ENCODE measurements at places on chromosomes 5 and 9. TPM values are rescaled to one million over a fixed set of nuclear protein-coding genes. Genes with fewer than 3 reads are reported as not detected.

The PSIP1 gene
- total RNA-seq = 57.3 TPM

The RNF224 gene
- total RNA-seq = 0.70 TPM

The SCGB3A2 gene
- total RNA-seq = 0.93 TPM

The C5orf46 gene
- not detected for total RNA-seq

The CHMP5 gene
- 37.7 TPM for total RNA-seq

The ANGPTL2 gene
- 17.6 TPM for total RNA-seq

The FOXI1 gene
- 3.8 TPM for total RNA-seq

The SPINK5 gene
- total RNA-seq = 1.3 TPM

The GRXCR2 gene
- 0.29 TPM for total RNA-seq

The FBP1 gene
- 17.7 TPM for total RNA-seq

The NR5A1 gene
- 0.12 TPM for total RNA-seq

The SLC45A2 gene
- 0.23 TPM for total RNA-seq

The DEPDC1B gene
- total RNA-seq = 21.2 TPM

The NMUR2 gene
- 0.12 TPM for total RNA-seq

The FOXD1 gene
- total RNA-seq = 13.9 TPM

The ACOT12 gene
- total RNA-seq = 1.3 TPM

The TGFBR1 gene
- 37.3 TPM for total RNA-seq

The HSD17B3 gene
- total RNA-seq = 0.53 TPM

The NUTM2F gene
- not detected for total RNA-seq

The MCC gene
- 57.7 TPM for total RNA-seq

The ANKRD34B gene
- 0.18 TPM for total RNA-seq

The OCLN gene
- 50.4 TPM for total RNA-seq

The GPR151 gene
- not detected for total RNA-seq

The GPRIN1 gene
- 0.93 TPM for total RNA-seq

The RAB3C gene
- total RNA-seq = 0.58 TPM

The MSMP gene
- not detected for total RNA-seq

The CYLC2 gene
- not detected for total RNA-seq

The GPR107 gene
- 47.2 TPM for total RNA-seq

The LMX1B gene
- total RNA-seq = 4.1 TPM

The CDH9 gene
- 10.2 TPM for total RNA-seq

The ANKRD20A1 gene
- 0.88 TPM for total RNA-seq

The GPR150 gene
- not detected for total RNA-seq

The NPR2 gene
- 15.1 TPM for total RNA-seq

The IL3 gene
- total RNA-seq = not detected

The SPATA31A3 gene
- total RNA-seq = not detected

The ZMAT2 gene
- total RNA-seq = 26.0 TPM

The SEMA5A gene
- 45.6 TPM for total RNA-seq

The WNT8A gene
- total RNA-seq = 0.18 TPM

The GZMA gene
- total RNA-seq = 1.8 TPM

The CDC25C gene
- total RNA-seq = 5.1 TPM

The SYK gene
- 31.2 TPM for total RNA-seq

The PCDHGA11 gene
- 10.0 TPM for total RNA-seq

The C1QTNF3 gene
- 60.7 TPM for total RNA-seq

The SLCO4C1 gene
- total RNA-seq = 12.8 TPM
